ENCODE measurements at places on chromosomes 16 and 17.

DNA sequence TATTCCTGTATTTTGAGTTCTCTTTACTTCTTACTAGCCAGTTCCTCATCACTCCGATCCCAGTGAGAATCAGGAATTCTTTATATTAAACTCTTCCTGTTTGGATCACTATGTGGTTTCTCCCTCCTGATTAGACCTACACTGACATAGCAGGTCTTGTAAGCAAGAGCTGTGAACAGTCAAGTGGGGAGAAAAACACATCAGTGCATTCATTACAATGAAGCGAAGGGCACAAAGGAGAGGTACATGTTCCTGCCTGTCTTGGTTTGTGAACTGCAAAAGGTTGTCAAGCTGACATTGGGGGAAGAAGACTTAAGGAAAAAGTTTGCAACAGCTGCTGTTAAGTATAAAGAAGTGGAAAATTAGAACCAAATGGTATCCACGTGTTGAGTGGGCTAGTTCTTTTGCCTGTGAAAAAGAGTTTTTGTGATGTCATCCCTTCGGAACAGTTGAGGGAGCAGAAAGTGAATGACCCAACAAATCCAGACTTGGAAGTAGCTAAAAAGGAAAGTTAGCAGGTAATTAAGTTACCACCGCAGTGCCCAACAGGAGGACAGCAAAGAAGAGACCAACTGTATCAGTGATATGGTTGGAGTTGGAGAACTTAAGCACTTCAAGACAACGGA lies 23.0 kb upstream of the TRIM25 start:
- no peak for DNase-seq

DNA sequence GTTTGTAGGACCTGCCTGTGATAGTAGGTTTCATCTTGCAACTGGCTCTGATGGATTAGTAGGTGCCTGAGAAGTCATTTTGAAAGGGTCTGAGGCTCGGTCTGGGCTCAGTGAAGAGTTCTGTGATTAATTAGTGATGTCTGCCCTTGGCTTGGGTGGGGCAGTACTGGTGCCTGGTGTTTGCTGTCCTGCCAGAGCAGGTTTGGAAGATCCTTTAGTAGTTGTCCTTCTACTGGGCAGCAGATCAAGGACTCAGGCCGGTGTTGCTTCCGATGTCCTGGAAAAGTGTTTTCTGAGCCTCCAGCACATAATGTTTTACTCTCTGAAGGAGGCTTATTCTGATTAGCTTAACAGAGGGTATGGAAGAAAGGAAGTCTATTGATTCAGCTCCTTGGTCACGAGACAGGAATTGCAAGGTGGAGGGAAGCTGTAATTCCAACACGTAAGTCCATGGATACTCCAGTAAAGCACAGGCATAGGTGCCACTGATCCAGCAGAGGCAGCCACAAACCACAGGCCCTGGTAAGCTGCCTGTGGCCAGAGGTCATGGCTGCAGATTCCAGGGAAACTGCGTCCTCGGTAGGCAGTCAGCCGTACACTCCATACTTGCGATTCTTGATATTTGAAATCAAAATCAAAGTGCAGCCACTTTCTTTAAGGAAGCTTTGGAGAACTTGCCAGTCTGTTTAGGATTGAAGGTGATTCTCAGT lies 18.7 kb downstream of the HLF start:
- no peak for DNase-seq

DNA sequence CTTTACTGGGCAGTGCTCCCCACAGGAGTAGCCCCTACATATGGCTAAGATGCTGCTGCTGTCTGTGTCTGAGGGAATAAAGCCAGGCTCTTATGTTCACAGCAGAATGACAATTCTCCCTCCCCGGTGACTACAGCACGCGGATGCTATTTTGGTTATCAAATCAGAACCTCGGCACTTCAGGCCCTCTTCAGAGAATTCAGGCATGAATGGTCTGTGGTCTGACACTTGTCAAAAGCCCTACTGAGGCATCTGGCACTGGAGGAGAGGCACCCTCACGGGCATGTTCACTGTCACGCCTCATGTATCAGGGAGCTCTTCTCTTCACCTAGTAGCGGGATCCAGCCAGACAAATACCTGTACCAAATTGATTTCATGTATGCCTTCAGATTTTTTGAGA lies 30.4 kb downstream of the KIAA0513 start:
- DNase-seq, result no peak

DNA sequence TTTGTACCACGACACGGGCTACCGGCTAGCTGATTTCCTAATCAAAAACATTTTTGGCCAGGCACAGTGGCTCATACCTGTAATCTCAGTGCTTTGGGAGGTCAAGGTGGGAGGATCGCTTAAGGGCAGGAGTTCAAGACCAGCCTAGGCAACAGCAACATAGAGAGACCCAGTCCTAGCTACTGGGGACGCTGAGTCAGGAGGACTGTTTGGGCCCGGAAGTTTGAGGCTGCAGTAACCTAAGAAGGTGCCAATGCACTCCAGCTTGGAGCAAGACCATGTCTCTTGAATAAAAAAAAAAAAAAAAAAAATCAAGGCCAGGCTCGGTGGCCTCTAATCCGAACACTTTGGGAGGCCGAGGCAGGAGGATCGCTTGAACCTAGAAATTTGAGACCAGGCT lies 49.8 kb downstream of the UBE2G1 start:
- DNase-seq, result no peak

- DNase-seq, result no peak
These were observed 64.8 kb upstream of the KIFC3 start for GRCh38 chr16:57867000-57867561.

DNA sequence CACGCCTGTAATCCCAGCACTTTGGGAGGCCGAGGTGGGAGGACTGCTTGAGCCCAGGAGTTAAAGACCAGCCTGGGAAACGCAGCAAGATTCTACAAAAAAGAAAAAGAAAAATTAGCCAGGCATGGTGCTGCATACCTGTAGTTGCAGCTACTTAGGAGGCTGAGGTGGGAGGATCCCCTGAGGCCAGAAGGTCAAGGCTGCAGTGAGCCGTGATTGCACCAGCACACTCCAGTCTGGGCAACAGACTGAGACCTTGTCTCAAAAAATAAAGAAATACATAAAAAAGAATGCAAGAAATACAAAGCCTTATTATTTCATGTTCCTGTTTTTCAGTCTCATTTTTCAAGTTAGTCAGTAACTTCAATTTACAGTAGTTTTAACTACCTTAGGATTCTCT lies 5.9 kb upstream of the CNOT1 start:
- no peak for DNase-seq

GRCh38 chr17:74873874-74874614 lies 1.2 kb upstream of the FDXR start:
- no peak for DNase-seq

DNA sequence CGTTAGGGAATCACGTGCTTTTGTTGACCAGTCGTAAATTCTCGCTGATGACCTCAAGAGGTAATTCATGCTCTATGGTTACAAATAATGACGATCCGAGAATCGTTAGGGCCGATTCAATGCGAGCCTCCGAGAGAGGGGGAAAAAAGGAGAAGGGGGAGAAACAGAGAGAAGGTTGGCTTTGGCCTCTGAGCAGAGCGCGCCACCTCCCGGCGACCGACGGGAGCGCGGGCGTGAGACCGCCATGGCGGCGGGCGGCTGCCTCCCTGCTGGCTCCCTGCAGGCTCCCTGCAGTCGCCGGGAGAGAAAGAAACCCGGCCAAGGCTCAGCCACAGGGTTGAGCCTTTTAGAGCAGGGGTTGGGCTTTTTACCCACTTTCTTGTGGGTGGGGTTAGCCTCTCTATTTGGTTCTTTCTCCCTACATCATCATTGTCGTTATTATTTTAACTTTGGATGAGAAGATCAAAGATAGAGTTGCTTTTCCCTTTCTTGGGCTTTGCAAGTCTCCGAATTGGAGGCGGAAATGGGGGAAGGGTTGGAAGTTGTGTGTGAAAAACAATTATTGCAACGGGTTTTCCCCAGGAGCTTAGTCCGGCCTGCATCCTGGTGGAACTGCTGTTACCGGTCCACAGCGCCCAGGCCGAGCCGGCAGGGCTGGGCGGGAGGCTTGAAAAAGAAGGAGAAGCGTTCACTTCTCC lies 410 bp upstream of the HOXB5 start:
- peak; percentile 71 for DNase-seq

DNA sequence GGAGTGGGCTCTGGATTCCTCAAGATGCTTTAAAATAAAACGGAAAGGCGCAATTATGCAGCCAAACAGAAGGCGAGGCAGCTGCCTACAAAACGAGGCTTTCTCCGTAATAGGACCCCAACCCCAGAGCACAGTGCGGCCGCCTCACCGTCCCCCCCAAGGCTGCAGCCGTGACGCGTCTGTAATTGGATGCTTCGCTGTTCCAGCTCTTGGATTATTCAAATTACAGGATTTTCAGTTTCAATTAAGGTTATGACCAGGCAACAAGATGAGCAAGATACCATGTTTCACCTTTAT lies 37.3 kb upstream of the ABR start:
- DNase-seq, result no peak

- DNase-seq, result no peak
These were observed 139.6 kb downstream of the SKAP1 start for GRCh38 chr17:48290378-48290777.

GRCh38 chr16:19776565-19776964 lies 58.5 kb downstream of the IQCK start:
- no peak for DNase-seq

DNA sequence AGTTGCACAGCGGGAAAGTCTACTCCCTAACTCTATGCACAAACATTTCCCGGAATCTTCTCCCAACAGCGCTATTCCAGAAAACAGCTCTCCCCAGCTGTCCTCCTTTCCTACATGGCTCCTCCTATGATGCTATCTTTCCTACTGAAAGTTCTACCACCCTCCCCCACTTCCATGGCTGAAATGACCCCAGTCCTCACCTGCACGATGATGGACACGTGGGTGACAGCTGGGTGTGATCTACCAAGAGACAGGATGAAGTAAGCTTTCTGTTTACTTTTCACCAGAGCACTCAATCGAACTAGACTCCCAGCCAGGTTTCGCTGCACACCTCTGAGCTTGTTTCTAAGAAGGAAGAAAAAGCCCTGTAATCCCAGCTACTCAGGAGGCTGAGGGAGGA lies 10.7 kb downstream of the CTC1 start:
- no peak for DNase-seq

GRCh38 chr17:39738983-39739884 lies 1.5 kb downstream of the GRB7 start:
- no peak for DNase-seq

GRCh38 chr17:39306509-39307212 lies 80.9 kb upstream of the STAC2 start:
- no peak for DNase-seq

GRCh38 chr17:50829332-50829731 lies 6.1 kb upstream of the WFIKKN2 start:
- no peak for DNase-seq

Data from CD4-positive, alpha-beta T cell treated with Interleukin-6 at 100 ng/mL for 8 hours (primary cell).